ENCODE measurements at places on chromosomes 1 and 21.

DNA sequence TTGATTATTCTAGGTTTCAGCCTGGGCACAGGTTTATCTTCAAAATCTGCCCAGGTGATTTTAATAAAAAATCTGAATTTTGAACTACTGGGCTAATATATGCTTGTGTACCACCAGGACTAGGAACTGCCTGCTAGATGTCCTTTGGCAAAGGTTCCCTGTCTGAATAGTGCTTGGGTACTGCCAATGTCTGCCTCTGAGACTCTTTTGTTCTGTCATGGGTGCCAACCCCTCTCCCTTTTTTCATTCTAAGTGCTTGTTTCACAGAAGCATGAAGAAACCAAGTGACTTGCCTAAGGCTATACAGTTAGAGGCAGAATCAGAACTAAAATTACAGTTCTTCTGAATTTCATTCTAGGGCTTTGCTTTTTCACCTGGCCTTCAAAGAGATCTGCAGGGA lies 106.3 kb upstream of the CACHD1 start:
- DNase-seq = no peak

GRCh38 chr1:51907079-51907702 lies 28.7 kb upstream of the NRDC start:
- DNase-seq = no peak

- no peak for DNase-seq
Measured at GRCh38 chr1:23664837-23665795, 26.5 kb upstream of the RPL11 start.

DNA sequence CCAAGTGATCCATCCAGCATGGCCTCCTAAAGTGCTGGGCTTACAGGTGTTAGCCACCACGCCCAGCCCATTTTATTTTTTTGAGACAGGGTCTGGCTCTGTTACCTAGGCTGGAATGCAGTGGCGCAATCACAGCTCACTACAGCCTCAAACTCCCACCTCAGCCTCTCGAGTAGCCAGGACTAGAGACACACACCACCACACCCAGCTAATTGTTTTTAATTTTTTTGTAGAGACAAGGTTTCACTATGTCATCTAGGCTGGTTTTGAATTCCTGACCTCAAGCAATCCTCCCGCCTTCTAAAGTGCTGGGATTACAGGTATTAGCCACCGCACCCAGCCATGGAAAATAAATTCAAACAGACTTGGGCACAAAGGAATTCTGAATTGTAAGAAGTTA lies 31.9 kb downstream of the PUM1 start:
- DNase-seq = no peak

GRCh38 chr1:1000357-1001056 lies 610 bp upstream of the HES4 start:
- DNase-seq = no peak
